ENCODE measurements at places on chromosomes 12 and 14.

GRCh38 chr12:44154128-44154527, 318.2 kb downstream of the TMEM117 start:
- DNase-seq = peak; percentile 22

- no peak for DNase-seq
Observed at GRCh38 chr14:45270031-45270430, 17.0 kb upstream of the MIS18BP1 start.

DNA sequence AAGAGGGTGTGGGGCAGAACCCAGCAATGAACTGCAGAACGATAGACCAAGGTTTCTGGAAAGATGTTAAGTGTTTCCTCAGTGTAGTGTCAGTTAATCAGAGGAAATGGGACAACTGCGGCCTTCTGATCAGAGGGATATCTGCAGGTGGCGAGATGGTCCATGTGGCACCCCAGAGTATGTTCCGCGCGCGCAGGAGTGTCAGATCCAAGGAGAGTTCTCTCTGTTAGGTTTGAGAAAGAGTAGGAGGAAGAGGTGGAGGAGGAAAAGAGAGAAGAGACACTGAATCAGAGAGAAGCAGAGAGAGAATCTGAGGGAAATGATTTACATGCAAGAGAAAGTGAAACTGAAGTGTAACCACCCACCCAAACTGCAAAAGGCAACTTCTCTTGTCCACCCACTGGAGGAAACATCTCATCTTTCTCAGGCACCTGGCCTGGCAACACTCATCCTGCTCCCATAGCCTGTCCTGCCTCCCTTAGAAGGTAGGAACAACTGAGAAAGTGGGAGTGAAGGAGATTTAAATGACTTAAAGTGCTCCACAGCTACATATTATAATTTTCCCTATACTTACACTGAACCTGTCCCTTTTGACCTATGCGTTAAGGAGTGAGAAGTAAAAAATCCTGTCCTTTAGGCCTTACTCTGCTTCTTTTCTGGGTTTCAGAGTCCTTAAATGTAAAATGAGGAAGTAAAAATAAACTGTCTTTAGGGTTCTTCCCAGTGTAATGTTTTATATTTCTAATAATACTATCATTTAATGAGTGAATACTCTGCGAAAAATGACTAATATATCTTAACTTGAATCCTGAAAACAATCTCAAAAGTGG, 6.8 kb upstream of the TESPA1 start:
- DNase-seq = no peak

DNA sequence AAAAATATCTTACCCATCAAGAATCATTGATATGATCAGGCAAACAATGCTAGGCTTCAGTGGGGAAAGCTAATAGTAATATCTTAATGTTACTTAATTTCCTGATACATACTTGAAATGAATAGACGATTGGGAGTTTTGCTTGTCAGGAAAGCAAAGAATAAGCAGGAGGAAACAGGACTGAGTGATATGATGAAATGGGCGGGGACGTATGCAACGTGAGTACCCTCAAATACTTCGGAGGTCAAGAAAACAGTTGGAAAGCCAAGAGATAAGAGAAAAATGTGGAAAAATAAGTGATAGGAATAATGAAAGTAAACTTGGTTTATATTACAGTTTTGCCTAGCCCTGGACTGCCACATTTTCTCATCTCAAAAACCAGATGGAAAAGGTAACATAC, 49.2 kb downstream of the METTL25 start:
- no peak for DNase-seq

GRCh38 chr12:55694651-55695050, 13.1 kb downstream of the ITGA7 start:
- no peak for DNase-seq

DNA sequence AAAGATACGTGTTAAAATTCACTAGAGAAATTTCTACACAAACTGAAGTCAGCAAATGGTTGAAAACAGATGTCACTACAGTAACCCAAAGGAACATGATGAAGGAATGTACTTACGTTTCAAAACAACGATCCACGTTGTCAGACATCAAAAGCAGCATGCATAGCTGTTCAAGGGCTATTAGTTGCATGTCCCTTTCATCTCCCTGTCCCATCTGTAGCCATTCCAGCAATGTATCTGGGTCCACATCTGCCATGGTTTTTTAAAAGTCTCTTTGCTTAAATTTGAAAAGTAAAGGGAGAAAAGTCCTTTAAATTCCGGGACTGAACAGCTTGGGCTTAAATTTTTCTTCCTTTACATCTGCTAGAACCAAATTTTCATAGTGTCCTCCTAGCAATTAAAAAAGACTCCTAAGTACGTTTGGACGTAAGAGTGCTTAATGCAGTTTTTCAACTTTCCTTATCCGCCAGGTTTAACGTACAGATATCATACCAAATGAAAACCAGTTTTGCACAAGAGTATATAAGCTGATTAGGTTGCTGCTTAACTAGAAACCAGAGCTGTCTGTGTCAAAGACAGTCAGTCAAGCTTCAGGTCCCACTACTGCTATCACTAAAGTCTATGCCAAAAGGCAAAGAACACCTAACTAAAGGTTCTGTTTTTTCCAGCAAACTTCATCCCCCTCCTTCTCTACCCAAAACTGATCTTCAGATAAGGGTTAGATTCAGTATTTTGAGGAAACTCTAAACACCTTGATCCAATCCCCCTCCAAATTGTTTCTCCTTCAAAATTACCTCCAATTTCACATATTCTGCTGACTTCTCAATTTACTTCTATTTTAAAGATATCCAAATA, 1.7 kb downstream of the HECTD1 start:
- no peak for DNase-seq

GRCh38 chr14:88163731-88164255, 158.9 kb downstream of the GPR65 start:
- no peak for DNase-seq

DNA sequence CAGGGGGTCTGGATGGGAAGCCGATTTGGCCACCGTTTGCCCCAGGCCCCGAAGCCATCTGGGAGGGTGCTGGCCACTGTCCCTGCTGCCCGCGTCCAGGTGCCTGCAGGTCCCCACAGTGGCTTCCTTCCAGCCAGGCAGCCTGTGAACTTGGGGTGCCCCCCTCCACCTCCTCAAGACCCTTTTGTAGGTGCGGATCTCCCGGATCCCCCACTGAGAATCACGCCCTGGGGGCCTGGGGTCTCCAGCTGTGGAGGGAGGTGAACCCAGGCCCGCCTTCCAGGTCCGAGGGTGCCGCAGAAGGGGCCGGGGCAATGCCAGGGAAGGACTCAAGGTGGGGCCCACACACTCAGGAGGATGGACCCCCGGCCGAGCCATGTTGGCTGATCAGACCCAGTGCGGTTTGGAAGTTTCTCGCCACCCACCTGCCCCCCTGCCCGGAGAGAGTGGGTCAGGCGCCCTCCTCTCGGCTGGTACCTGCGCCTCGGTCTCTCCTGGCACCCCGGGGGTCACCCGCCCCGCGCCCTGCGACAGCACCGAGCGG, 1.7 kb downstream of the MMP17 start:
- no peak for DNase-seq

DNA sequence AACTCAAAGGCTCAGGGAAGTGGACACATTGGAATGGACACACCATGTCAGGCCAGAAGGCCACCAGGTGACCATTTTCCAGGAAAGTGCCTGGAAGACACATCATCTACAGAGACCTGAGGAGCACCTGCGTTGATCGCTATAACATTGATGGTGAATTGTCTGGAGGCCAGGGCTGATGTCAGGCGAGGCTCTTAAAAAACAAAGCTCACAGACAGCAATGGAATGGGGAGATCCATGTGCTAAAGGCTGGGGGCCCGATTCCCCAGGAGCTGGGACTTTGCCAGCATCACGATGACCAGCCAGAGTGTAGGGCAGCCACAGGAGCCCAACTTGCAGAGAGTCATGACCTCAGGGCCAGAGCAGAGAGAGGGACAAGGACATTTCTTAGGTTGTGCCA, 30.3 kb downstream of the DIO3 start:
- DNase-seq = no peak

- DNase-seq = no peak
Observed at GRCh38 chr12:124861492-124861891, 2.2 kb downstream of the SCARB1 start.

GRCh38 chr12:90399357-90399756, 555.6 kb downstream of the CCER1 start:
- DNase-seq = no peak

DNA sequence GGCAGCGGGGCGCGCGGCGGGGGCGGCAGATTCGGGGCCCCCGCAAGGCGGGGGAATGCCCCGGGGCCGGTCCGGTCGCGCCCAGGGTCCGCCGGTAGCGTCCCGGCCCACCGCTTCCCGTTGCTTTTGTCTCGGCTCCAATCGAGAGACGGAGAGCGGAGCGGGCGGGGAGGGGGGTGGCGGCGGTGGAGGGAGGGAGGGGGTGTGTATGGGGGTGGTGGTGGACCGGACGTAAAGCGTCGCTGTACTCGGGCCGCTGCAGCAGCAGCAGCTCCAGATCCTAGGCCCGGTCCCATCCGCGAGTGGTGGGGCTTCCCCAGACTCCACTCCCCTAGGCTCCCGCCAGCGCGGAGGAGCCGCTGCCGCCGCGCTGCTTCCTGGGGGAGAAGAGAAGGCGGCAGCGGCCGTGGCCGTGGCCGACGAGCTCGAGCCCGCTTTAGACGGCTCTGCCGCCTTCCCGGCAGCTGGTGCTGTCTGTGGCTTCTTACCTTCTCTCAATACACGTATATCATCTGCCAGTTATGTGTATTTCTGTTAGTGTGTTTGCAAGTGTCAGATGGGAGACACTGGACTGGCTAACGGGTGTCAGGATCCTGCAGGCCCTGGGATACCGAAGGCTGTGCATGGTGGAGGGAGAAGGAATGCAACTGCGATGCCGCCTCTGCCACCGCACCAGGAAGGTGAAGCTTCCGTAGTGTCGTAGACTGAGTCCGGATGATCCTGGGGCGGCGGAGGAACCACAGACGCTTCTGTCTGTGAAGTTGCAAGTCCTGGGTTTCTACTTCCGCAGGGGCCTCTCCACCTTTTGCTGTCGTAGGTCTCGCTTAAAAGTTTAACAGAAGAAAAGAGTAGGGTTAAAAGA, 508 bp downstream of the CNOT2 start:
- DNase-seq = no peak

- DNase-seq = no peak
Observed at GRCh38 chr14:66115740-66116502, 370.2 kb upstream of the CCDC196 start.

DNA sequence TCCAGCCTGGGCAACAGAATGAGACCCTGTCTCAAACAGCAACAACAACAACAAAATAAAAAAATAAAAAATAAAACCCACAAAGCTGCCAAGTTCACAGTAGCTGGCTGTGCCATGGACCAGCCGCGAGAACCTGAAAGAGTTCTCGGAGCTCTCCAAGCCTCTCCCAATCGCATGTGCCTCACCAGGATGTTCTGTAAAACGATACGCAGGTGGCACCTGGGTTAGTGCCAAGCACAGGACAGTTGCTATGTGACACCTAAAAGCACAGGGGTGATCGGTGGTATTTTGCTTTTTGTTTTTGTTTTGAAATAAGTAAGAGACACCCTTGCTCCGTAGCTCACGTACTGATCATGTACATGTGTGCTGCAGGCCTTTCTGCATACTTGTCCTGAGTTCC, 52.4 kb downstream of the RFLNA start:
- DNase-seq = no peak

DNA sequence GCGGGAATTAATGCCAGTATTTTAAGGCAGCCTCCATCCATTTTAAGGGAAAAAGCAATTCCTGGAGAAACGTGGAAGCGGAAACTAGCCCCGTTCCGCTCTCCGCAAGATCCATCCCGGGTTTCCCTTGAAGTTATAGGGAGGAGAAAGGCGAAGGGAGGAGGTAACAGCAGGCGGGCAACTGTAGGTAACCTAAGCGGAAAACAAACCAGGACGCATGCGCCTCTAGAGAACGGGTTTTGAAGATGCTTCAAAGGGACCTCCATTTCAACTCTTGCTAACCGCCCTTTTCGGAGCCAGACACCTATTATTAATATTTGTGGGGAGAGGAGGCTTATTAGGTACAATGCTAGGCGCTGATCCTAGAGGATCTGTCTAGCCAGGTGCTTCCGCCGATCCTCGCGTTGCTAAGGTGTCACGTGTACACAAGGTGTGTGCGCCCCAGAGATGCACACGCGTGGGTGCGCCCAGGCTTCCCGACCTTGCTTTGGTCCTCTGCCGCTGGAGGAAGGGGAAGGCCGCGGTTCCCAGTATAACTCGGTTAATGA, 6.2 kb downstream of the TBX5 start:
- no peak for DNase-seq

DNA sequence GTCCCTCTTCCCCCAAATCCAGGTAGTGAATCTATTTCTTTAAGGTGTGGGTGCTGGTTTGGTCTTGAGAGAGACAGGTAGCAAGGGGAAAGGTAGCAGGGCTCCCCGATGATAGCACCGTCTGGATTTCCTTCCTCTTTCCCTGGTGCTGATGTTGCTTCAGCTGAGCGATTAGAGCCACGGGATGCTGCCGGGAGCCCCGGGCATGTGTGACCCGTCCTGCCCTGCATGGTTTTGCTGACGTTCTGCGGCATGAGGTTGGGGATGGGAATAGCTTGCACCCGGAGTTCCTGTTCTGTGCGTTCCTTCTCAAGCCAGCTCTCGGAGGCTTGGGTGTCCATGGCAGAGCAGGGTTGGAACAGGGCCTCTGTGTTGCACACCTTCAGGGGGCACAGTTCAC, 107.3 kb downstream of the TSPAN9 start:
- no peak for DNase-seq

DNA sequence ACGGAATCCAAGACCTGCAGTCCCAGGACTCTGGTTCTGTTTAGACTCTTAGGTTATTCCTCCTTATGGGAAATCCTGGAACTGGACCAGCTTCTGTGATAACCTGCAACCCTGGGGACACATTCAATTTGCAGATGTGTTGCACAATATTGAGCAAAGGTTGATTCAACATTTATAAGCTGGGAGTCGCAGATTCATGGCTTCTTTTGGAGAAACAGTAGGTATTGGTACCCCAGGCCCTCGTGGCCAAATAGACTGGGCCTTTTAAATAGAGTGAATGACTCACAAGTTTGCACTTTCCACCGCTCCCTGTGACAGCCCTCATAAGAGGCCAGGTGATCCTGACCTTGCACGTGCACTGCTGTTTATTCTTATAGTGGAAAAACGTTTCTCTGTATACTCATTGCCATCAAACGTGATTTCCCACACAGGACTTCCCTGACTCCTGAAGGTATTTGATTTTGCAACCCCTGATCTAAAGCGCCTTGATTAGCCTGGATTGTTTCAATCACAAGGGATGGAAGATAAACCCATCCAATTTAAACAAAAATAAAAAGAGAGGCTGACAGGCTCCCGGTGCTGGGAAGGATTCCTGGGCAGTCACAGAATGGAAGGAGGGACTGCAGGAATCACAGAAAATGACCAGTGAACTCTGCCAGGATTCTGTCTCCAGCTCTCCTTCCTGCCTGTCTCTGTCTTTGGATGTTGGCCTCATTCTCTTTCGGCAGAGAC, 98.0 kb downstream of the VCPKMT start:
- no peak for DNase-seq

All from non-pigmented ciliary epithelial cell (primary cell).